GF-D8 (cell line): ENCODE measurements at places on chromosomes 16 and 17.

DNA sequence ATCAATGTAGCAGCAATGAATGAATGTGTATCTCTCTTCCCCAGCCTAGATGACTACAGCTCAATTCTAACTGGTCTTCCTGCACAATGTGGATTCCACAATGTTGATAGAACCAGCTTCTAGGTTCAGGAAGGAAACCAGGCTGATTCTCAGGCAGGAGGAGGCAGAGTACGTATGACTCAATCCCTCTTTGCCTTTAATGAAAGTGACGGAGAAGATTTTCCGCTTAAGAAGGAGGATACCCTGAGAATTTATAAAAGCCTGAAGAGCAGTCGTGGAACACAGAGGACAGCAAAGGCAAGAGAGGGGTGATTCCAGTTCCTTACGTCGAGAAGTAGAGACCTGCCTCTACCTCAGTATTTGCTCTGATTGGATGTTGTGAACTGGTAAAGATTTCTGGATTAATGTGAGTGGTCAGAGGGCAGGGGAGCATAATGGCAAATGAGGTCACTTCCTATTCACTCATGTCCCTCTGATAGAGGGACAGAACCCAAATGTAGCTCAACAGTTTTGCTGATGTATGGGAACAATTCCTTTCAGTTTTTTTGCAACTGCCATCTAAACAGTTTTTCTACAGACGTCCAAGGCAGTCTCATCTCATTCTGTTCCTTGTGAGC, 15.0 kb upstream of the SLC16A11 start:
- DNase-seq: no peak

- no peak for DNase-seq
Measured at GRCh38 chr16:84943620-84944019, 67.7 kb downstream of the ZDHHC7 start.

GRCh38 chr16:86761111-86762031, 183.0 kb downstream of the FOXL1 start:
- no peak for DNase-seq

- no peak for DNase-seq
Measured at GRCh38 chr17:6487251-6488007, 43.2 kb downstream of the PIMREG start.

GRCh38 chr17:56897646-56898424, 16.0 kb downstream of the TRIM25 start:
- DNase-seq: no peak

DNA sequence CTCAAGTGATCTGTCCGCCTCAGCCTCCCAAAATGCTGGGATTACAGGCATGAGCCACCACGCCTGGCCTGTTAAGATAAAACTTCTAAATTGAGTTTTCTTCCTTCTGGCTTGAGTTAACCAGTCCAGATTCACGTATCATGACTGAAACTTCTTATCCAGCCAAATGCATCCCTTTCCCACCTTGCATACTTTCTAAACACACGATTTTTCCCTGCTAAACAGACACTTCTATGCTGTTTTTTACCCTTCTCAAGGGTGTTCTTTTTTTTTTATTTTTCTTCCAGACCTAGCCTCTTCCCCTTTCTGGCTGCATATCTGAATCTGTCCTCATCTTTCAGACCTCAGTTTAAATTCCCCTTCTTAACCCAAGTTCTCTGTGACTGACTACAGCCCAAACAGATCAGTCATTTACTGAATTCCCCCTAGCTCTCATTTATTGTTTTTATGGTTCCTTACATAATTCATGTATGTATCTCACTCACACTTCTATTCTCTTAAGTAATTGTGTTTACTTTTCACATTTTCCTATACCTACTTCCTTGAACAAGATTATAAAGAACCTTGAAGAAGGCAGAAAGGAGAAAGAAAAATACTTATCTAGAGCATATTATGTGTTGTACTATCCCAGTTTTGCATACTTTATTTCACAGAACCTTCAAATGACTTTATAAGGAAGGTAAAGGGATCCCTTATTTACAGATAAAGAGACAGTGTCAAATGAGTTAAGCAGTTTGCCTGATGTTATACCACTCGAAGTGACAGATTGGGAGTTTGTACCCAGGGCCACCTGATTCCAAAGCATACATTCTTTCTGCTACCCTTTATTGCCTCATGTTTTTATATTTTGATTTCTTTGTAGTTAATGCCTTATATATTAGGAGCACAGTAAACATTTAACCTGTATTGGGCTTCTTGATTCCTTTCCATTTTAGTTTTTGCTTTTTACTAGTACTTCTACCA, 5.2 kb downstream of the EVI2B start:
- DNase-seq: peak; percentile 25

DNA sequence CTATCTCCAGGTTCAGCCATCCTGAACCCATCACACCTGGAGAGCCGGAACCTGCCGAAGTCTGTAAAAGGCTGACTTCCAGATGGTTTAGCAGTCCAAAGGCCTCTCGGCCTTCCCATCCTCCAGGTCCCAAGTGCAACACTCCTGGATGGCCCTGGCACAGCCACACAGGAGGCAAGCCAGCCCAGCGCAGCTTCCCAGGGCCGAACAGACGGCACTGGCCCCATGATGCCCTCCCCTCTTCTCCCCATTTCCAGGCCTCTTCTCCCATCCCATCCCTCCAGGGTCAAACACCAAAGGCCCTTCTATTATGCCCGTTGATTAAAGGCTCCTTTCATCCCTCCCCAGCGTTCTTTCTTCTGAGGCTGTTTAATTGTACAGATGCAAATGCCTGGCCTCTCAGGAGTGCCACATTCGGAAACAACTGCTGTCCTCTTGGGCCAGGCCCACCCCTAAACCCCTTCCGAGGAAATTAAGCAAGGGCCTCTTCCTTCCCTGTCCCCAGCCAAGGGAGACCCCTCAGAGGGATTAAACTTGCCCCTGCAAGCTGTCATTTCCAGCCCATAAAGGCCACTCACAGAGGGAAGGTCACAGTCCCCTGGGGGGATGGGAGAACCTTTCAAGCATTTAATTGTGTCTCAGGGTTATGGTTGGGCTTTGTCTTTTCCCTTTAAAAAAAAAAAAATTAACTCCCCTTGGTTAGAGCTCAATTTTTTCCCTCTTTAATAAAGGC, 30.8 kb downstream of the AXIN2 start:
- DNase-seq: no peak

DNA sequence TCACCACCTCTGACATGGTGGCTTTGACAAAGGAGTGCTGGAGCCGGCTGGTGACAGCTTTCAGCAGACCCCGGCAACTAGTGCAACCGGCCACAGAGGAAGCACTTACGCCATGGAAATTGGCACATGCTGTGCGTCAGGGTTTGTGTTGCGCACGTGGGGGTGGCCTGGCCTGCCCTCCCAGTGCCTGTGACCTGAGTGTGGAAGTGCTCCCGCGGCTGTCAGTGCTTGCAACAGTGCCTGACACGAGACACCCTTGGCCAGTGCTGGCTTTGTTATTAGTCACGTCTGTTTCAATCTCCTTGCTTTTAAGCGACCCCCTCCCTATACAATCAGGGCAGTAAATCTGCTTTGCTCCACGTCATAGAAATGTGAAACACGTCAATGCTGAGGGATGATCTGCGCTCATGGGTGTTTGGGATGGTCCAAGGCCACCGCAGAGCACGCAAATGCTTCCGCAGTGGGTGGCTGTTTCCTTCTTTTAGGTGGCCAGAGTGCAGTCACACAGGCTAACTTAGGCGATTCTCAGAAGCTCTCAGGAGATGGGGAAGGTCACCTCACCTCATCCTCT, 64.3 kb downstream of the PGS1 start:
- DNase-seq: peak; percentile 90

DNA sequence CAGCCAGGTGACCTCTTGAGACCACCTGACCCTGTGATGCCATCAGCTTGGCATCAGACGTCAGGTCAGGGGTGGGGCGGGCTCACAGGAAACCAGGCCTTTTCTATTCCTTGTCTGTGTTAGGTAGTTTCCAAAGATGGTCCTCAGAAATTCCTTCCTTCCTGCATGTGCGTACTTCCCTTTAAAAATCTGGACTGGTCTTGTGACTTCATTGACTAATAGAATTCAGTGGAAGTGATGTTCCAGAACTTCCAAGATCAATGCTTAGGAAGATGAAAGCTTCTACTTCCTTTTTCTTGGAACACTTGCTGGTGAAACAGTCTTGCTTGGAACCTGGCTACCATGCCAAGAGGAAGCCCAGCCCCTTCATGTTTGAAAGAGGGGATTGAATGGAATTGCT, 10.0 kb upstream of the N4BP1 start:
- DNase-seq: no peak

DNA sequence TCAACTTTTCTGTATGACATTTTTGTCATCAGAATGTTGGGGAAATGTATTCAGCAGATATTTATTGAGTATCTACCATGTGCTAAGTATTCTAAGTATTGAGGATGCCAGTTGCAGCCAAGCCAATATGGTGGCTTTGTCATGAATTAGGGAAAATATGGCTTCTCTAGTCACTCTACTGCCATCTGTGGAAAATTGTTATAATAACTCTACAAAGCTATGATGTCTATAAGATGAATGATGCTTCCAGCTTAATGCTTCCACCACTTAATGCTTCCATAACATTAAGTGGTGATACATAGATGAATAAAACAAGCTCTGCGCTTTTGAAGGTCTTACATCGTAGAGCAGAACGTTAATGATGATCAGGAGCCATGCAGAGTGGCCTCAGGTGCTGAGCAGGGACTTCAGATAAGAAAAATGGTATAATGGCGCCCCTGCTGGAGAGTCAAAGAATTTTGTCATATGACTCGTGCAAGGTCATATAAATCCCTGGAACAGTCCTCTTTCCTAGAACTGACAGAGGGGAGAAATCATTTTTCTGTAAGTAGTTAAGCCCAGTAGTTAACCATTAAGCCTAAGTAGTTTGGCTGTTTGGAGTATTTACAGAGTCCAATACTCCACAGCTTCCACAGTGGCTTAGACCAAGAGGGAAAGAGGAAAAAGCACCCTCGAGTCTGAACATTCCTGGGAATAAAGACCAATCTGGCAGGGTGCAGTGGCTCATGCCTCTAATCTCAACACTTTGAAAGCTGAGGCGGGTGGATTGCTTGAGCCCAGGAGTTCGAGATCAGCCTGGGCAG, 2.7 kb upstream of the TMIGD1 start:
- peak; percentile 25 for DNase-seq

- DNase-seq: no peak
Measured at GRCh38 chr17:8629371-8630226, 926 bp downstream of the MYH10 start.

DNA sequence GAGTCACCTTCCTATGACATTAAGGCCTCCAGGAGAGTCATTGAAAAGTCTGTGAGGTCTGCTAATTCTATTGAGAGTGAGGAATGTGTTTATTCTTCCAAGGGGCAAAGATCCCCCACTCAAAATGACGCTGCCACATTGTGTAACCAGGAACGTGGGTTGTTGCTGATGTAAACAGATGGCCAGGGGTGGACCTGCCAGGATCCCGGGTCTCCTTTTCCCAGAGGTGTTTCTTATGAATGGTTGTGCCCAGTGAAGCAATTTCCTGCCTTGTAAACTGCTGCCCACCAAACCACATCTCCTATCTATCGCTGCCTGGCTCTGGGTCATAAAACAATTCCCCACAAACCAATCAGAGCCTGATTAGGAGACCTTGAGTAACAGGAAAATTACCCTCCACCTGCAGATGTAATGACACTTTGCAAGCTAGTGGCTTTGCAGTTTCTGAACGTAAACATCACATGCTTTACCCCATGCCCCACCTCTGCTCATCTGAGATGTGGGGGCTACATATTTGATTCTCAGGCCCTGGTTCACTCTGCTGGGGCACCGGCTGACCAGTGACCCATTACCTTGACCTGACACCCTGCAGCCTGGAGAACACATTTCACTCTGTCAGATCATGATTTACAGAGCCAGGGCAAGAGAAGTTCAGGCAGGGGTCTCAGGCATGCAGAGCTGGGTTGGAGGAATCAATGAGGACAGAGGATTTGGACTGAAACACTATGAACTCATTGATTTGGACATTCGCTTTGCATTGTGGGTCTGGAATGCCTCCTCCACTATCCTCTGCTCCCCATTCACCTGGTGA, 33.1 kb upstream of the DDX52 start:
- peak; percentile 95 for DNase-seq

GRCh38 chr16:2846511-2847310, 11.3 kb downstream of the PRSS22 start:
- no peak for DNase-seq

GRCh38 chr17:42964161-42964932, at the start of gene AARSD1:
TSS of gene AARSD1 (minus strand) at chr17:42964454. CDS start at chr17:42964440, 14 bp downstream.
- DNase-seq: peak; percentile 81

- no peak for DNase-seq
Measured at GRCh38 chr17:62935098-62935497, 30.9 kb upstream of the TANC2 start.

DNA sequence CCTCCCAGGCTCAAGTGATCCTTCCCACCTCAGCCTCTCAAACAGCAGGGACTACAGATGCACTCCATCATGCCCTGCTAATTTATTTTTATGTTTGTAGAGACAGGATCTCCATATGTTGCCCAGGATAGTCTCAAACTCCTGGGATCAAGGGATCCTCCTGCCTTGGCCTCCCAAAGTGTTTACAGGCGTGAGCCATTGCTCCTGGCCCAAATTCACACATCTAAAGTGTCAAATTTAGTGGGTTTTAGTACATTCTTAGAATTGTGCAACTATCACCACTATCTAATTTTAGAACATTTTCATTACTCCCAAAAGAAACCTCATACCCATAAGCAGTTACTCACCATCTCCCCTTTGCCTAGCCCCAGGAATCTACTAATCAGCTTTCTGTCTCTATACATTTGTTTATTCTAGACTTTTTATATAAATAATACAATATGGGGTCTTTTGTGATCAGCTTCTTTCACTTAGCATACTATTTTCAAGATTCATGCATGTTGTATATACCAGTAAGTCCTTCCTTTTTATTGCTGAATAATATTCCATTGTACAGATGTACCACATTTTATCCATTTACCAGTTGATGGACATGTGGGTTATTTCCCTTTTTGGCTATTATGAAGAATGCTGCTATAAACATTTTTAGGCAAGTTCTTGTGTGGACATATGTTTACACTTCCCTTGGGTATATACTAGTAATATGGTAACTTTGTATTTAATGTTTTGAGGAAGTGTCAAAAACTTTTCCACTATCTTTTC, 25.1 kb upstream of the ITGA2B start:
- no peak for DNase-seq

DNA sequence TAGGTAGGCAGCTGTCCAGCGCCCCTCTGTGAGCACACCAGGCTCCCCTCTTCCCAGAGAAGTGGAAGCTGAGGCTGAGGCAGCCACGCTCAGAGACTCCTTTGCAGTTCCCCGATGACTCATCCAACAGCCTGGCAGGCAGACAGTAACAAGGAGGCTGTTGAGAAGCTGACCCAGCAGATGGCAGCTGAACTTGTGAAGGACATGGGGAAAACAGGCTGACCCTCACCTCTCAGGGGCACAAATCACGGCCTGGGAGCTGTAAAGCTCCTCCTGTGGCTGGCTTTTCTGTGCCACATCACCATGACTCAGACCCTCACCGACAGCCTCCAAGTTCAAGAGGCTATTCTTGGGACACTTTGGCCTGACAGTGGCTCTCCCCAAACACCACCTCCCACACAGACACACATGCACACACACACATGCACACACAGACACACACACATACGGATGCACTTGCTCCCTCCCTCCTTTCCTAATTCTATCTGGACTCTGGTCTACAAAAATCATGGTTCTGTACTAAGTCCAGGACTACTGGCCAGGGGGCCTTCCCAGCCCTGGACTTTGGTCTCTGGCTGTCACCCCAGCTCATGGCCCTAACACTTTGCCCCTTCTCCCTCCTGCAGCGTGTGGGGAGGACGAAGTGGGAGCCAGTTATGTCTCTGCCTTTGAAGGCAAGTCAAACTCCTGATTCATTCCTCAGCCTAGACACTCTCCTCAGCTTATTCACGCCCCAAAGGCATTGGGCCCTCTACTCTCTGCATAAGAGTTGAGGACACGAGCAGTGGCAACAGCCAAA, 23.2 kb downstream of the MAP3K14 start:
- no peak for DNase-seq

GRCh38 chr16:70437582-70438557, 1.0 kb downstream of the ST3GAL2 start:
- DNase-seq: no peak
